Naive thymus-derived CD4-positive, alpha-beta T cell (primary cell): ENCODE measurements at places on chromosomes 6 and 20. TPM values are rescaled to one million over a fixed set of nuclear protein-coding genes. Genes with fewer than 3 reads are reported as not detected.

DNA sequence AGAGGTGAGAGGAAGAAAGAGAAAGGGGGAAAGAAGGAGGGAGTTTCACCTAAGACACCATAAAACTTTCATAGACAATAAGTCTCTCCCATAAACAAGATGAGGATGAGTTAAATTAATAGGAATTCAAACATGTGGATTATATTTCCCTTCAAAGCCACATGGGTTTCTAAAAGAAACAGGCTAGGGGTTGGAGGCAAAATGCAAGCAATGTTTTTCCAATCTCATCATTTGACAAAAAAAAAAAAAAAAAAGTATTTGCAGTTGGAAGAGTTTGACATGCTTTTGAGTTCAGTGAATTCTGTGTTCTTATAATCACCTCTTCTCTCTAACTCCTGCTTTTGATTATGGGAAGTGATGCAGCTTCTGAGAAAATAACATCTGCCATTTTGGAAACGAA is 286.5 kb upstream of the PRND start:
- no peak overlapping the region for H3K4me3 ChIP-seq
- H3K36me3 ChIP-seq: no peaks in the 10 kb centered on the region
- no peak for DNase-seq
- no peaks in the 10 kb centered on the region for H3K27me3 ChIP-seq
- H3K27ac ChIP-seq: no peak overlapping the region

- no peak overlapping the region for H3K4me3 ChIP-seq
- no peak for DNase-seq
- no peaks in the 10 kb centered on the region for H3K36me3 ChIP-seq
- no peaks in the 10 kb centered on the region for H3K4me1 ChIP-seq
These were observed 13.3 kb upstream of the KCNK15 start for GRCh38 chr20:44732327-44732726.

The LBP gene
- polyA plus RNA-seq: not detected

DNA sequence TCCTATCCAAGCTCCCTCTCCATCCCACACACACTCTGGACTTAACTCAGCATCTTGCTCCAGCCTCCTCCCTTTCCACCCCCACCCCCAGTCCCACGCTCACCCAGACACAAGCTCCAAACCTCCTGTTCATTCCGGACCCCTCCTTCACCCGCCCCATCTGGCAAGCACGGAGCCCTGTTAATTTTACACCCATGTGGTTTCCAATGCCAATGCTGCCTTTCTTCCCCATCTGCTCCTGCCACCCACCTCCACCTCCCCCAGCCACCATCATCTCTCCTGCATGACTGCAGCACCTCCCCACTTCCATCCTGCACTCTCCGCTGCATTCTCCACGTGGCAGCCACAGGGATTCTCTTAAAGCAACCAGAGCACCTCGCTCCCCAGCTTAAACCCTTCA is 9.9 kb upstream of the CDK5RAP1 start:
- H3K27me3 ChIP-seq: no peaks in the 10 kb centered on the region
- no peak for DNase-seq
- H3K4me1 ChIP-seq: no peaks in the 10 kb centered on the region
- no peaks in the 10 kb centered on the region for H3K36me3 ChIP-seq
- no peak overlapping the region for H3K27ac ChIP-seq

- no peak for DNase-seq
- no peaks in the 10 kb centered on the region for H3K36me3 ChIP-seq
- no peaks in the 10 kb centered on the region for H3K4me1 ChIP-seq
- H3K27me3 ChIP-seq: no peaks in the 10 kb centered on the region
These were observed 102.5 kb upstream of the ARG1 start for GRCh38 chr6:131470534-131470933.

DNA sequence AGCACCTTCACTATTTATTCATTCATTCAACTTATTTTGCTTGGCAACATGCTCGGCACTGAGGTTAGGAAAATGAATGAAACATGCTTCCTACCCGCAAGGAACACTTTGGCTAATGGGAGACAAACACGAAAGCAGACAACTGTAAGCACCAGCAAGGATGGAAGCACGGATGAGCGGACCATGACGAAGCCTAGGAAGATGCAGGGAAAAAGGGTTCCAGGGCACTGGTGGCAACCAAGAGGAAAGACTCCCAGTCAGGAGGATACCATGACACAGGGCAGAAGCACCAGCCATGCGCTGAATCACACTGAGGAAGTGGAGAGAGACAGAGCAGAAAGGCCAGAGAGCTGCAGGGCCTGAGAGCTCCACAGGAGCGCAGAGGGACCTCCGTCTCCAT is 9.8 kb downstream of the PDE10A start:
- no peak overlapping the region for H3K27ac ChIP-seq
- no peak overlapping the region for H3K4me3 ChIP-seq
- no peaks in the 10 kb centered on the region for H3K36me3 ChIP-seq

- no peaks in the 10 kb centered on the region for H3K36me3 ChIP-seq
- no peaks in the 10 kb centered on the region for H3K4me1 ChIP-seq
- no peaks in the 10 kb centered on the region for H3K27me3 ChIP-seq
These were observed 12.2 kb upstream of the SEC63 start for GRCh38 chr6:107970255-107970654.

DNA sequence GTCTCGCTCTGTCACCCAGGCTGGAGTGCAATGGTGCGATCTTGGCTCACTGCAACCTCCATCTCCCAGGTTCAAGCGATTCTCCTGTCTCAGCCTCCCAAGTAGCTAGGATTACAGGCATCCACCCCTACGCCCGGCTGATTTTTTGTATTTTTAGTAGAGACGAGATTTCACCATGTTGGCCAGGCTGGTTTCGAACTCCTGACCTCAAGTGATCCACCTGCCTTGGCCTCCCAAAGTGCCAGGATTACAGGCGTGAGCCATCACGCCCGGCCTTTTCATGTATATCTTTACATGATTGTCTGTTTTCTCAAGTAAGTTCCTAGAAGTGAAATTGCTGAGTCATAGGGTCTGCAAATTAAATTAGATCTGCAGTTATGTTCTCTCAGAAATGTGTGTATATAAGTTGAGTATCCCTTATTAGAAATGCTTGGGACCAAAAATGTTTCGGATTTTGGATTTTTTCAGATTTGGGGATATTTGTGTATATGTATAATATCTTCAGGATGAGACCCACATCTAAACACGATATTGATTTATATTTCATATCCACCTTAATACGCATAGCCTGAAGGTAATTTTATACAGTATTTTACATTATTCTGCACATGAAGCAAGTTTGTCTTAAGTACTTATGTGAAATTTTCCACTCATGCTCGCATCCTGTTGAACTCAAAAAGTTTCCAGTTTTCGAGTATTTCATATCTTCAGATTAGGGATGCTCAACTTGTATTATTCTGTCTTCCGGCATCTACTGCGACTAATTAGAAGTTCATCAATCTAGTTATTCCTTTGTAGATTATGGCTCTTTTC is 40.4 kb downstream of the TAB2 start:
- H3K4me3 ChIP-seq: no peak overlapping the region
- no peaks in the 10 kb centered on the region for H3K36me3 ChIP-seq
- H3K27ac ChIP-seq: no peak overlapping the region
- H3K27me3 ChIP-seq: no peaks in the 10 kb centered on the region
- peaks cover 18% of the 10 kb centered on the region for H3K4me1 ChIP-seq

DNA sequence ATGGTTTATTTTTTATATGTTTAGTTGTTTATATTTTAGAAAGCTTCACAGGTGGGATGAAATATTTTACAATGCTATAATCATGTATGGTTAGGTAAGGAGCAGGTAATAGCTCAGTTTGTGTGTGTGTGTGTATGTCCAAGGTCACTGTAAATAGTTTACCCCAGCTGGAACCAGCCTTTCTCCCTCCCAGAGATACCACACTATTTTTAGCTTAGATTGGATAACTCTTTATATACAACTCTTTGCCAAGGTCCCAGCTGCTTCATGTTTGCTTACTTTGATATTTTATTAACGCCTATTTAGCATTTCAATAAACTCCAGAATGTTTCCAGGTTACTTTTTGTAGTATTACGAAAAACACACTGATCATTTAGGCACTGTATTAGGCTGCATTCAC is 1.8 kb upstream of the PEX7 start:
- DNase-seq: no peak
- no peak overlapping the region for H3K4me3 ChIP-seq
- no peak overlapping the region for H3K27ac ChIP-seq
- no peaks in the 10 kb centered on the region for H3K27me3 ChIP-seq
- H3K4me1 ChIP-seq: peaks cover 13% of the 10 kb centered on the region

DNA sequence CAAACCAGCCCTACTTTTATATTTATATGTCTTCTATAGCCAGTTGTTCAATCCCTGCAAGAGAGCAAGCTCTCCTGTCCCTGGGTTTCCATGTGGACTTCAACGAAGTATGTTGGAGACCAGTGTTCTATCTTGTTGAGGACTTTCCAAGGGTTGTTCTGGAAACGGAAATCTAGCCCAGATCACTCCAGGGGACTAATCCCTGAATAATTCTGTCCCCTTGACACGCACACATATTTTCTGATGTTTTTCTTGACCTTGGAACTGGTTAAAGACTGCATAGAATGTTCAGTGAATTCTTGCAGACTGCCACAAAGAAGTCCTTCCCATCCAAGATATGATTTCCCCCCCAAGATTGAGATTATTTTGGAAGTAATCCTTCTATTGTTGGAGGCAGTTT is 9.5 kb upstream of the MYLK2 start:
- no peak overlapping the region for H3K27ac ChIP-seq
- no peak overlapping the region for H3K4me3 ChIP-seq
- no peaks in the 10 kb centered on the region for H3K36me3 ChIP-seq
- no peaks in the 10 kb centered on the region for H3K4me1 ChIP-seq

DNA sequence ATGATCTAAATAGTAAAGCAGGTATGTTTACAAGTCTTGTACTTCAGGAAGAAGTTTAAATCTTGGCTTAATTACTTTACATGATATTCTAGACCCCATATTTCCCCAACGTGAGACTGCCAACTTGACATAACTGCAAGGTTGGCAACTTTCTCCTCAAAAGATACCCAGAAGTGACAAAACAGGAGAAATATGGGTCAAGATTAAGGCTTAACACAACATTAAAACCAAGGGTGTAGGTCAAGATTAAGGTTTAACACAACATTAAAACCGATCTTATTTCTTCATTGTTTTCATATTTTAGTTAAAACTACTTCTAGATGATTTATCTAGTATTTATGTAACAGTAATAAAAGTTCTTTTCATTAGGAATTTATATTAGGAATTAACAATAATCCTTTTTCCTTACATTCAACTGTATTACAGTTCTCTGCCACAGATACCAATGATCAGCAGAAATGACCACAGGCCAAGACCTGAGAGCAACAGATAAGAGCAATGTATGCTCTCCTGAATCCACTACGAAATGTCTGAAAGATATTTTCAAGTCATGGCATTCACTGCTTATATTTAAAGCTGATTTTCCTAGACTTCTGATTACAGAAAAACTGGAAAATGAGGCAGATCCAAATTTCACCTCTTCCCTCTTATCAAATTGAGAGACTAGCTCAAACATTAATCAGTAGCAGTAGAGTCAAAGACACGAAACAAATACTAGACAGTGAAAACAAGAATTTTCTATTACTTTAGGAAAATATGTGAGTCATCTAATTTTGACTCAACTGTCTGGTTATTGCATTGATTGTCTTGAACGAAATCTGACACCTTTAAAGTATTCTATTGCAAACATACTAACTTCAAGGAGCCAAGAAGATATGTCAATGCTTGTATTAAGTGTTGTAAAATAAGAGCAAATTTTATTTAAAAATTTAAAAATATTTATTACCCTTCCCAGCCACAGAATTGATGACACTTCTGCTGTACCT is 72.3 kb downstream of the RNGTT start:
- no peaks in the 10 kb centered on the region for H3K36me3 ChIP-seq
- DNase-seq: no peak
- no peak overlapping the region for H3K27ac ChIP-seq
- no peaks in the 10 kb centered on the region for H3K27me3 ChIP-seq

GRCh38 chr6:156564127-156564806 is 212.9 kb upstream of the ARID1B start:
- no peak overlapping the region for H3K27ac ChIP-seq
- peak; percentile 65 for DNase-seq
- H3K4me1 ChIP-seq: no peaks in the 10 kb centered on the region
- no peak overlapping the region for H3K4me3 ChIP-seq
- H3K36me3 ChIP-seq: no peaks in the 10 kb centered on the region
- no peaks in the 10 kb centered on the region for H3K27me3 ChIP-seq

DNA sequence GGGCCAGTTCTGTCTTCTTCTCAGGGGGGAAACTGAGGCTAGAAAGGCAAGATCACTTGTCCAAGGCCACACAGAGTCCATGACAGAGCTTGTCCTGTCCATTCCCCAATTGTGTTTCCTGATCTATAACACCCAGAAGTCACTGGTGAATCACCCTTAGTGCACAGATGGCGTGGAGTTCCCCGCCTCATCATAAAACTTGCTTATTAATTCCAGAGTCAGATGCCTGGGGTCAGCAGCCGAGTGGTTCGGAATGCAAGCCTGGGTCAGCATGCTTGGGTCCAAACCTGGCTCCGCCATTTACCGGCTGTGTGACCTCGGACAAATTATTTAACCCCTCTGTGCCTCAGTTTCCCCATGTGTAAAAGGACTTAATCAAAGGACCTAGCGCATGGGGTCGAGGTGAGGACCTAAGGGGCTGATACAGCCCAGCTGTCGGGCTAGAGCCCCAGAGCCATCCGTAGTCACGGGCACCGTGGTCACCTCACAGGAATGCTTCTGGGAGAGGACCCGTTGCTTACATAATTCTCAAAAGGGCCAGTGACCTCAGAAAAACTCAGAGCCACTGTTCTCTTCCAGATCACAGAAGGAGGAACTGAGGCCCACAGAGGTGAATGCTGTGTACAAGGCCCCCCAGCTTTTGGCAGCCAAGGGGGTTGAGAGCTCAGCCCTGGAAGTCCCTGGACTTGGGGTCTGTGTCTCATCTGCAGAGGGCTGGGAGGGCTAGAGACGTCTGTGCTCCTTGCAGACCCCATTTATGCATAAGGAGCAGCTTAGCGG is 1.4 kb upstream of the ZBP1 start:
- H3K4me3 ChIP-seq: peak overlapping the region; percentile 73
- H3K27me3 ChIP-seq: no peaks in the 10 kb centered on the region
- no peak for DNase-seq
- no peaks in the 10 kb centered on the region for H3K36me3 ChIP-seq
- H3K27ac ChIP-seq: peak overlapping the region; percentile 72

DNA sequence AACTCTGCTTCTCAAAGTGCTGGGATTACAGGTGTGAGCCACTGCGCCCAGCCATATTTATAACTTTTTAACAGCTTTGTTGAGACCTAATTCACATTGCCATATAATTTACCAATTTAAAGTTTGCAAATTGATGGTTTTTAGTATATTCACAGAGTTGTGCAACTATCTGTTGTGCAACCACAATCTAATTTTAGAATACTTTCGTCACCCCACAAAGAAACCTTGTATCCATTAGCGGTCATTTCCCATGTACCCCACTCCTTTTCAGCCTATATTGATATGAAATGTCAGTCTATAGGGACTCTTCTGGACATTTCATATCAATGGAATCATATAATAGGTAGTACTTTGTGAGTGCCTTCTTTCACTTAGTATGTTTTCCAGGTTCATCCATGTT is 55.8 kb downstream of the FOXO3 start:
- no peak overlapping the region for H3K4me3 ChIP-seq
- no peaks in the 10 kb centered on the region for H3K4me1 ChIP-seq
- no peaks in the 10 kb centered on the region for H3K36me3 ChIP-seq
- no peak overlapping the region for H3K27ac ChIP-seq
- no peaks in the 10 kb centered on the region for H3K27me3 ChIP-seq
- no peak for DNase-seq
